ENCODE measurements at places on chromosomes 1 and 21. TPM values are rescaled to one million over a fixed set of nuclear protein-coding genes. Genes with fewer than 3 reads are reported as not detected.
A peak's percentile ranks its signal among the peaks of the same experiment; 100 is the strongest.

The SPRR5 gene
- not detected for total RNA-seq

The ECM1 gene
- total RNA-seq = 18.8 TPM

The CTPS1 gene
- 6.3 TPM for total RNA-seq

The AADACL4 gene
- not detected for total RNA-seq

DNA sequence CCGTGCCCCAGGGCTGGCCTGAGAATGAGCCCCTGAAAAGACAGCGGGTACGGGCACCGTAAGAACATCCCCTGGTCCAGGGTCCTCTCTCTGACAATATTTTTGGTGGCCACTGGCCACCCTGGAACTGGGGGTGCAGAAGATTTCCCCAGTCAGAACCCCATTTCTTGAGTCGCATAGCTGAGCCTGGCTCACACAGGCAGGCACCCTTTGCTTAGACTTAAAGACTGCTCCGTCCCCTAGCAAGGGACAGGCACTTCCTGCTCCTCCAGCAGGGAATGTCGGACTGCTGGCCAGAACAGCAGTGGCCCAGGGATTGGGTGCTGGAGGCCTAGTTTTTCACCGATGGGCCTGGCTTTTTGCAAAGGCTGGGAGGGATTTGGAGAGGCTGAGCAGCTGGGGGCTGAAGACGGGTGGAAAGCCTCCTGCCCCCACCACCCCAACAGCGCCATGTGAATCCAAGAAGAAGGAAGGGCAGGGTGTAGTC is 4.3 kb downstream of the OLIG2 start:
- no peaks in the 10 kb centered on the region for H3K36me3 ChIP-seq
- peaks cover 99% of the 10 kb centered on the region for H3K27me3 ChIP-seq
- H3K27ac ChIP-seq = no peak overlapping the region
- H3K4me3 ChIP-seq = no peak overlapping the region
- peaks cover 36% of the 10 kb centered on the region for H3K4me1 ChIP-seq
- DNase-seq = no peak

- H3K27me3 ChIP-seq = no peaks in the 10 kb centered on the region
- H3K4me3 ChIP-seq = peak overlapping the region; percentile 79
- H3K27ac ChIP-seq = peak overlapping the region; percentile 89
- no peaks in the 10 kb centered on the region for H3K36me3 ChIP-seq
- DNase-seq = no peak
- peaks cover 56% of the 10 kb centered on the region for H3K4me1 ChIP-seq
Measured at GRCh38 chr1:115090186-115090490, 835 bp upstream of the TSPAN2 start.

DNA sequence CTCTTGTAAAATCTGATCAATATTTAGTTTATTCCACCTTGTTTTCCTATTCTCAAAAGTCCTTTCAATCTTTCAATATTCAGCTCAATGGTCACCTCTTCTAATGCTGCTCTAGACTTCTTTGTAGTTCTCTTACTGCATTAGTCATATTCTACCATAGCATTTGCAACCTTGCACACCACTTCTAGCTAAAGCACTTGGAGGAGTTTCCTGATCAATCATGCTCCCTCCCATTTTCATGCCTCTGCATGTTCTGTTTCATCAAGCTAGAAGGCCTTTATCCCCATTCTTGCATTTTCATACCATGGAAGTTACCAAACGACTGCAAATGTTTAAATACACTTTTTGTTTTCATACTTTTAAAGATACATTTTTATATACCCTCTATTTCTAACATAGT is 72.1 kb downstream of the SLC5A9 start:
- no peak overlapping the region for H3K4me3 ChIP-seq
- no peak for DNase-seq
- H3K27ac ChIP-seq = no peak overlapping the region

GRCh38 chr1:187153047-187153446 is 324.3 kb downstream of the PLA2G4A start:
- DNase-seq = no peak
- H3K4me1 ChIP-seq = no peaks in the 10 kb centered on the region
- no peaks in the 10 kb centered on the region for H3K36me3 ChIP-seq
- H3K27ac ChIP-seq = no peak overlapping the region
- H3K4me3 ChIP-seq = no peak overlapping the region
- no peaks in the 10 kb centered on the region for H3K27me3 ChIP-seq

- H3K27me3 ChIP-seq = no peaks in the 10 kb centered on the region
- no peak for DNase-seq
- no peak overlapping the region for H3K4me3 ChIP-seq
- peaks cover 82% of the 10 kb centered on the region for H3K36me3 ChIP-seq
Measured at GRCh38 chr1:31259746-31260145, 20.1 kb upstream of the NKAIN1 start.
